Skeletal muscle cell (primary cell): ENCODE measurements at places on chromosomes 2 and 18.
A peak's percentile ranks its signal among the peaks of the same experiment; 100 is the strongest.

DNA sequence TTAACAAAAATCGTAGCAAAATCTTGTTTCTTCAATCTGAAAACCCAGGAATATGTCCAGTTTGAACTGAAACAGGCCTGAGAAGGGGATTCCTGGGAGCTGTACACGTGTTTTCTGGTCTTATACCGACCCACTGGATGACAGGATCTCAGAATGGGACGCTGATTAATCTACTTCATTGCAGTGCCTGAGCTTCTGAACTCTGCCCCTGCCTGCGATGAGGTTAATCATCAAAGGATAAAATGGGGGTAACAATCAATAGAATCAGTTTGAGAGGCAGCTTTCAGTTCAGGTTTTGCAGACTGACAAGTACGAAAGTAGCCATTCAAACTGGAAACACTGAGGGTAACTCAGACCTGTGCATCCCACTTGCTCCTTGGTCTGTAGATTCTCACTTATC, 273.9 kb upstream of the REV1 start:
- DNase-seq = no peak

- DNase-seq = no peak
Observed at GRCh38 chr18:48858676-48859075, 92.1 kb downstream of the SMAD7 start.

DNA sequence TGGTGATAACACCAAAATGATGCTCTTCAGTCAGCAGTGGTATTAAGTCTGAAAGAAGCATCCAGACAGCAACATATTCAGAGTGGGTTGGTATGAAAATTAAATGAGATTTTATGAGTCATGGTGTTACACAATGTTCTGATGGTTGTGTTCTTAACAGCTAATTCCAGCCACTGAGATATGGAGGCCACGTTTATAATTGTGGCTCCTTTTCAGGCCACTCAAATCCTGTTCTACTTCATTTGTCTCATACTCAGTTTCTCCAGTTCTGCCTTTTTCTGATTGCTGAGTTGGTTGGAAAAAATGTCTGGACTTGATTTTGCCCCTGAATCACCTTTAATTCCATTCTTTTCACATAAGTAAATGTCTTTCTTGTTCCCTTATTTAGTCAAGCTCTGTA, 162.7 kb upstream of the COL3A1 start:
- peak; percentile 67 for DNase-seq

GRCh38 chr2:59254279-59254678, 1013.2 kb upstream of the FANCL start:
- DNase-seq = no peak

GRCh38 chr2:45260946-45261345, 251.7 kb upstream of the SIX2 start:
- DNase-seq = no peak

DNA sequence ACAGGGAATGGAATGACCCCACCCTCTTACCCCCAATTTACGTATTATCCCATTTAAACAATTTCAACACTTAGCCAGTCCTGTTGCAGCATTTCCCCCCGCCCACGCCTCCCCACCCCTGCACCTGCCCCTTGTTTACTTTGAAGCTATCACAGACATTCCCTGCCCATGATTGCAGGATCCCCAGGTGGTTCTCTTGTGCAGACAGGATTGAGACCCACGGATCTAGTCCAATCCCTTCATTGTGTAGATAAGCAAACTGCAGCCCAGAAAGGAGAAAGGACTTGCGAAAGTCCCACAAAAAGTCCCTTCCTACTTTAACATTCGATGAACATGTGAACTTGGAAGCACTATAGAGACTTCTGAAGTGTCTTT, 38.9 kb downstream of the TMEM17 start:
- DNase-seq = no peak

DNA sequence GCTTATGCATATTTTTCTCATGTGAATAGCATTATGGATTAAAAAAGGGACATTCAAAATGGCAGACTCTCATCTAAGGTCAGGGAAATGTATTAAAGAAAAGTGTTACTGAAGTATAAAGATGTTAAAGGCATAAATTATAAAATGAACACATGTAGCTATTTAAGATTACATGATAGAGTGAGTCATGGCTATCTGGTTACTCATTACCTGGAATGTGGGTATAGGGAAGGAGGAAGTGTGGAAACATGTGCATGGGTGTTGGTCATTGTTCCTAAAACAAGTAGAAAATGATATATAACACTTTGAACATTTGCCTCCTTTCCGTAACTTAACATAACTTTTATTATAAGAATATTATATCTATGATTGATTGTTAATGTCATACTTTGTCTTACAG, 66.4 kb downstream of the MYO1B start:
- peak; percentile 57 for DNase-seq

GRCh38 chr2:101725038-101725437, 27.5 kb downstream of the MAP4K4 start:
- DNase-seq = no peak

DNA sequence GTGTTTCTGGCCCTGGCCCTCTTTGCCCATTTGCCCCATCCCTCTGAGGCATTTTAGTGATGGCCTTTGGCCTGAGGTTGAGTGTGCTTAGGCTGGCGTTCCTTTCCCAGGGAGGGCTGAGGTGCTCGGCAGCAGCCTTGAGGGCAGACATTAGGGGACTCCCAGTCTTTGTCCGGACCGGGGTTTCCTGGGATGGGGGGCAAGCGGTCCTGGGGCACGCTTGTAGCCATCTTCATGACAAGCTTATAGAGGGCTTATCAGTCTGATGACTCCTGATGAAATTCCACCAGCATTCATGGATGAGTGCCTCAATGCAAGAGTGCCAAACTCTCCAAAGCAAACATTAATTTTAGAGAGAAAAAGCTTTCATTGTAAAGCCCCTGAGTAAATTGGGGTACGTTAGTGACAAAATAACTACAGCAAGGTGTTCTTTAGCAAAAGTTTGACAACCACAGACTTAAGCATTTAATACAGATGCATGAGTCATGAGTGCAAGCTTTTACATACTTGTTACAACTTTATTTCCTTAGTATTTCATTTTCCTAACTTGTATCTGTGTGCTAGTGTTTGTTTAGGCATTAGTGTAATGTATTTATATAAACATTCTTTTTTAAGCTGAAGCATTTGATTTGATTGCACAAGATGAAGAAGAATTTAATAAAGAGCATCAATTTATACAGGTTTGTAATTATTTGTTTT, 45.6 kb downstream of the CEP192 start:
- no peak for DNase-seq

- DNase-seq = no peak
Observed at GRCh38 chr18:11987527-11987926, 6.2 kb downstream of the IMPA2 start.
